Right hindlimb (tissue), 1 donor: ENCODE measurements at places on chromosomes 12 and 14.
A peak's percentile ranks its signal among the peaks of the same experiment; 100 is the strongest.

DNA sequence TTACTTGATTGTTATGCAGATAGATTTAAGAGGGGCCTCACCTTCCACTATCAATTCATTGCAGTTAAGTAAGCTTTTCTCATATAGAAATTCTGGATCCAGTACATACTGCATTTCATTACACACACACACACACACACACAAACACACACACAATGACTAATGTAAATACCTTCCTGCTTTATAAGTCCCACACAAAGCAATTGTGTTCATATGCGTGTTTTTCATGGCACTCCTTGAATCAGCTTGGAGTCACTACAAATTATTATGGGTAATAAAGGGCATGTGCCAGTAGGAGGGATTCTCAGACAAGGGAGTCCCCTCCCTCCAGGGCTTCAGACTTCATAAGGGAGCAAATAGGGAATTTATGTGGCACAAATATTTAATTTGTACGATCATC lies 4.5 kb downstream of the MIPOL1 start:
- no peak for DNase-seq

DNA sequence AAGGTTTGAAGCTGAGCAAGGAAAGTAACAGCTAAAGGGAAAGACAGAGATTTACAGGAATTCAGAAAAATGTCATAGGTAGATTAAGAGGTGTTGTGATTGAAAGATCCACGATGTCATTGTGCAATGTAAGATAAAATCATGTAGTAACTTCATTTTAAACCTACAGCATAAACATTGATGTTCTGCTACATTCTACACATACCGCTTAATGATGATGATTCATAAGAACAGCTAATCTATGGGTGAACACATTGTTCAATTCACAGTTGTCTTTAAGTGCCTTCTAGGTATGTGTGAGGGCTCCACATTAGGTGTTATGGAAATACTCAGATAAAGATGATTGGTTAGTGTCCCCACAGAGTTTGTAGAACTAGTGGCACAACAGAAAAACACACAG lies 170.9 kb downstream of the GRIP1 start:
- DNase-seq: no peak

GRCh38 chr14:92770484-92770883 lies 22.1 kb upstream of the LGMN start:
- DNase-seq: no peak

GRCh38 chr12:38898001-38898684 lies 7.2 kb downstream of the CPNE8 start:
- DNase-seq: no peak

DNA sequence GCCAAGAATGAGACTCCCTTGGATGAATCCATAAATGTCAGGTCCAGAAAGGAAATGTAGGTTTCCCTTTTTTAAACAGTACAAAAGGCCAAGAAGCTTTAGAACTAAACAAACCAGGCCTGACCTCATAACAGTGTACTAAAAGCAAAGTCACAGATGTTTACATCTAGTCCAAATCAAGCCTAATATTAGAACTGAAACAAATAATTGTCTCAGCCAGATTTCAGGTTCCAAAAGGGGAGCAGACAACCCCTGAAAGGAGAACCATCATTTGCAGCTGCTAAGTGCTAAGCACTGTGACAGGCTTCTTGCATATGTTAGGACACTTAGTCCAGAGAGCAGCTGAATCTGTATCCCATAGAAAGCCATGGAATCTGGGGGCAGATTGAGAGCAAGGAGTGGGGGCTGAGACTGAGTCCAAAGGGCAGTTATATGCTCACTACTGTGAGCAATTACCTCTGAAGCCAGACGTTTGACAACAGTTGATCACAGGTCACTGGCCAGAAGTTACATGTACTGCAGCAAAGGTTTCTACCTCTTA lies 90.1 kb downstream of the STXBP6 start:
- DNase-seq: peak; percentile 60

- no peak for DNase-seq
These were observed 89.0 kb downstream of the PTPRR start for GRCh38 chr12:70831543-70831942.

- no peak for DNase-seq
These were observed 77.2 kb downstream of the RPL10L start for GRCh38 chr14:46574221-46574977.

DNA sequence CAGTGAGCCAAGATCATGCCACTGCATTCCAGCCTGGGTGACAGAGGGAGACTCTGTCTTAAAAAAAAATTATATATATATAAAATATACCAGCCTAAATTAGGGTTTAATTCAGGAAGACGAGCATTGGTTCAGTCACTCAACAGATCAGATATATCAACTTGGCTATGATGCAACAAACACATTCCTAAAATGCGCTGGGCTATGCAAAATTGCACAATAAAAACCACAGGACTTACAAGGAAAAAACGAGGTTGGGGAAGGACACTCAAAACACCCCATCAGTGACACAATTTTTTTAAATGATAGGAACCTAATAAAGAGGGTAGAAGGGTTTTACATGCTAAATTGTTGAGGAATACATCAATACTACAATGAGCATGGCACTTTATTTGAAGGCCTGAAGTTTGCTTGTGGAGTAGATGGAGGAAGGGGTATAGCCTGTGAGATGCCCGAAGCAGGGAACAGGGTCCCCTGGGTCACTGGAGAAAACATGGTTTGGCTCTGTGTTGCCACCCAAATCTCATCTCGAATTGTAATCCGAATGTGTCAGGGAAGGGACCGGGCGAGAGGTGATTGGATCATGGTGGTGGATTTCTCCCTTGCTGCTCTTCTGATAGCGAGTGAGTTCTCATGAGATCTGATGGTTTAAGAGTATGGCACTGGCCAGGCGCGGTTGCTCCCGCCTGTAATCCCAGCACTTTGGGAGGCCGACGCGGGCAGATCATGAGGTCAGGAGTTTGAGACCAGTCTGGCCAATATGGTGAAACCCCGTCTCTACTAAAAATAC lies 71.2 kb downstream of the TNFAIP2 start:
- DNase-seq: no peak

GRCh38 chr14:80624581-80624980 lies 317.0 kb downstream of the CEP128 start:
- no peak for DNase-seq

DNA sequence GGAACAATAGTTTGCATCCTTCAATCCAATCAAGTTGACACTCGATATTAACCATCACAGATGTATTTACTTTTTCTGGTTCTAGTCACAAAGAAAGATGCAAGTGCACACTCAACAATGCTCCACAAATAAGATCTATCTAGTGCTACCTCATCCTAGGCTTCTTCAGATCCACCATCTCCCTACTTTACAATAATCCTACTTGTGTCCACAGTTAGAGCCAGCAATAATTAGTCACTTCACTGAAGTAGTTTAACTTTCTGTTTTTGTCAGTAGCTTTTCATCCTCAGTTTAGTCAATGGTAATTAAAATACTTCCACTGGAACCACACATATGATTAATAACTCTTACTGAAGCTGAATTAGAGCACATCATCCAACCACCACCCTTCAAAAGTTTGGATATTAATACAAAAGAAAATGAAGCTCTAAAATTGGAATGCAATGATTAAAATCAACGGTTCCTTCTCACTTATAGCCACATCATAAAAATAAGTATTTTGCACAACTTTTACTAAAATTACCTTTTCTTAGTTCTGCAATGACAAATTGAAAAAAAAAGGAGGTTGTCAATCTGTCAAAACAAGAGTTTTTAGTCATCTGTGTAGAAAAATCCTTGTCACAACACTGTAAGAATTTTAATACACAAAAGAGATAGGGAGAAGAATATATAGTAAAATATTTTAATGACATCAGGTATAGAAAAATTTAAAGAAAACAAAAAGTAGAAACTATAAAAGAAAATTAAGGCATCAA lies 28.2 kb upstream of the SNRPF start:
- no peak for DNase-seq

DNA sequence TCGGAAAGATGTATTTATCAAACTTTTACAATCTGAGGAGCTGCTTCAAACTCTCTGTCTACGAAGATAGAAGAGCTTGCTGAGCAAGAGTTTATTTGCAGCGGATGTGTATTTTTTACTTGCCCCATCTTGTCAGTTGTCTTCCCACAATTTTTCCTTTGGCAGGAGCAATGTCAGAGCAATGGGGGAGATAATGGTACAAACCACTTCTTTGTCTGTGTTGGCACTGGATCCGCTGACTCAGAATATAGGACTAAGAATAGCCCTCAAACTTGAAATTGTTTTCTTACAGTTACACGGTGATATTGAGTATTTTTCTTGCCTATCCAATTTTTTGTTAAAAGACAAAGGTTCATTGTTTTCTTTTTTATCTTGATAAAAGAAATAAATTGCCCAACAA lies 27.6 kb downstream of the HELB start:
- DNase-seq: no peak

- no peak for DNase-seq
These were observed 67.6 kb downstream of the GTF2A1 start for GRCh38 chr14:81153187-81153586.

DNA sequence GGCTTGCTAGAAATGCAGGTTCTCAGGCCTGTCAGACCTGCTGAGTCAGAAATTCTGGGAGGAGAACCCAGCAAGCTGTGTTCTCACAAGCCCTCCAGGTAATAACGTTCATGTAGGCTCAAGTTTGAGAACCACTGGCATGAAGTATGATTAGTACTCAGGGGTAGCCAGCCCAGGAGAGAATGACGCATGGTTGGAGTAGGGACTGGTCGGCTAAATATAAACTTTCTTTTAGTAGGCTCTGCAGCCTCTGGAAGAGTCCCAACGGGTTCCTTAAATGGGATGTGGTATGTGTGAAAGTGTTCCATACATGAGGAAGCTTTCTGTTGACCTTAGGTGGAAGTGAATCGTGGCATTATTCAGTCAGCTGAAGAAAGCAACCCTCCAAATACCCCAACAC lies 209.3 kb downstream of the SLC41A2 start:
- peak; percentile 58 for DNase-seq

GRCh38 chr14:74571441-74571841 lies 40.6 kb downstream of the LTBP2 start:
- DNase-seq: no peak

- DNase-seq: no peak
These were observed 277.7 kb downstream of the TMTC2 start for GRCh38 chr12:82964446-82964845.

DNA sequence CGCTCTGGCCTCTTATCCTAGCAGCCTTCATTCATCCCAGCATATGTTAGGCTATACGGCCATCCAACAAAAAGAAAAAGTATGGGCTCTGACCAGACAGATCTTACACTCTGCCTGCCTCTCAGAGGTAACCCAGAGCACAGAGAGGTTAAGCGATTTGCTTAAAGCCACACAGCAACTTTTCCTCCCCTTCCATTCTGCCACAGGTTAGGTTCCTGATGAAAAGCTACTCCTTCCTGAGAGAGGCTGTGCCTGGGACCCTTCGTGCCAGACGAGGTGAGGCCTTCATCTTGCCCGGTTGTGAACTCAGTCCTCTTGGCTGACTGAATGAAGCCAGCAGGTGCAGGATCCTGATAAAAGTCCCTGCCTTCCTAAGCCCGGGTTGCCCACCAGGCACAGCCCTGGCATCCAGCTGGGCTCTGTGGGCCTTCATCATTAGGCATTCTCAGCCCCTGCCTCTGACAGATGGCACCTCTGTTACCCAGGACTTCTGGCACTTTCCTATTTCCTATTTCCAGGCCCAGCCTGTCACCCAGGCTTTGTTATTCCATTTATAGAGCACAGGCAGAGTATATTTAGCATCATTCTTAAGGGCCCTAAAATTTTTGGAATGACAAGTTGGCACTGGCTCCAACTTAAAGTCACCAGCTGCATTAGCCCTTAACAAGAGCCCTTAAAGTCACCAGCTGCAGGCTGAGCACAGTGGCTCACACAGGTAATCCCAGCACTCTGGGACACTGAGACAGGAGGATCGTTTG lies 12.8 kb downstream of the SOAT2 start:
- peak; percentile 36 for DNase-seq

- DNase-seq: no peak
These were observed 25.8 kb upstream of the TMCC3 start for GRCh38 chr12:94676031-94676641.

DNA sequence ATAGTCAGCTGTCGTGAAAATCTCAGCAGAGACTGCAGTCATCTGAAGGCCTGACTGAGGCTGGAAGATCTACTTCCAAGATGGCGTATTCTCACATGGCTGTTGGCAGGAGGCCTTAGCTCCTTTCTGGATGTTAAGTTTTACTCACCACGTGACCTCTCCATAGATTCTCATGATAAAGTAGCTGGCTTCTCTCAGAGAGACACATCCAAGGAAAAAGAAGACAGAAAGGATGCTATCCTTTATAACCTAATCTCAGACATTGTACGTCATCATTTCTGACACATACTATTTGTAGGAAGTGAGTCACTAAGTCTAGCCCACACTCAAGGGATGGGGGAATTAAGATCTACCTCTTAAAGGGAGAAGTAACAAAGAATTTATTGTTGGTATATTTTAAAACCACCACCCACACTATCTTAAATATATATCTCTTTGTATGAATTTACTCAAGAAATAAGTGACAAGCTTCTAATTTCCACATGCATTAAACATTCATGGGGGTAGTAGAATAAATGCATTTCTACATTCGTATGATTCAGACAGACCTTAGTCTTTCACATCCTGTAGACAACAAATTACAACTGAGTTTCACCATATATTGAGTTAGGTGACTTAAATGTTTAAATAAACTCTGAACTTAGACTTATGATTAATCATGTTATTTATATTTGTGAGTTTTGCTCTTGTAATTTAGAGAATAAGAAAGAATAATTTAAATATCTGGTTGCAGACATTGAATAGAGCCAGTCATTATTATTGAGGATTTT lies 411.0 kb downstream of the LRIG3 start:
- DNase-seq: no peak

DNA sequence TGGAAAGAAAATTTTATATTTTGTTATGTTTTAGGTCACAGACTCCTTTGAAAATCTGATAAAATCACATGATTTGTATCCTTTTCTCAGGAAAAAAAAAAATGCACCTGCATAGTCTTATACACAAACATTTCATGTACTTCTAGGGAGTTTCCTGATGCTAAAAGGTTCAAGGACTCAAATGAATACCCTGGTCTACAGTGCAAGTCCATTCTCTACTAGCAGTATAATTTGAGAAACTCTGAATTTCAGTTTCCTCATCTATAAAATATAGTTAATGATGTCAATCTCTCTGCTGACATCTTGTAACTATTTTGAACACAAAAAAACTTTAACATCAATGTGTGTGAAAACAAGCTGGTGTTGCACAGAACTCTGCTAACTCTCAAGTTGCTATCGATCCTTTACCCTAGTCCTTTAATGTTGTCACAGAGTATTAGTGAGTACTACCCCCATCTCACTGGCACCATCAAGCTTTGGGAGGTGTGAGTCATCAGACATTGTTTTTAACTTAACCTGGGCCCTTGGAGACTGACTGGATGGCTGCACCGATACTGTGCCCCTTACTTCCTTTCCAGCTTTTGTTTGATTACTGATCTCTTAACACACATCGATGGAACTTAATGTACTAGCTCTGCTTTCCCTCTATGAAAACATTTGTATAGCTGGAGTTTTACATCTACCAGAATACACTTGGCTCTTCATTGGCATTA lies 251.9 kb upstream of the SOX5 start:
- no peak for DNase-seq
